Naive thymus-derived CD8-positive, alpha-beta T cell (primary cell): ENCODE measurements at places on chromosomes 5 and 9. TPM values are rescaled to one million over a fixed set of nuclear protein-coding genes. Genes with fewer than 3 reads are reported as not detected.

AQP7 gene
- 0.71 TPM for total RNA-seq

GARIN3 gene
- not detected for total RNA-seq

OLFM1 gene
- not detected for total RNA-seq

N4BP3 gene
- total RNA-seq: 7.2 TPM

ECM2 gene
- total RNA-seq: not detected

CDC25C gene
- not detected for total RNA-seq
